Stimulated activated CD8-positive, alpha-beta memory T cell treated with anti-CD3 and anti-CD28 coated beads, Interleukin-15, amount 100 ng/mL, for 48 hours (primary cell): ENCODE measurements at places on chromosomes 12 and 14.

DNA sequence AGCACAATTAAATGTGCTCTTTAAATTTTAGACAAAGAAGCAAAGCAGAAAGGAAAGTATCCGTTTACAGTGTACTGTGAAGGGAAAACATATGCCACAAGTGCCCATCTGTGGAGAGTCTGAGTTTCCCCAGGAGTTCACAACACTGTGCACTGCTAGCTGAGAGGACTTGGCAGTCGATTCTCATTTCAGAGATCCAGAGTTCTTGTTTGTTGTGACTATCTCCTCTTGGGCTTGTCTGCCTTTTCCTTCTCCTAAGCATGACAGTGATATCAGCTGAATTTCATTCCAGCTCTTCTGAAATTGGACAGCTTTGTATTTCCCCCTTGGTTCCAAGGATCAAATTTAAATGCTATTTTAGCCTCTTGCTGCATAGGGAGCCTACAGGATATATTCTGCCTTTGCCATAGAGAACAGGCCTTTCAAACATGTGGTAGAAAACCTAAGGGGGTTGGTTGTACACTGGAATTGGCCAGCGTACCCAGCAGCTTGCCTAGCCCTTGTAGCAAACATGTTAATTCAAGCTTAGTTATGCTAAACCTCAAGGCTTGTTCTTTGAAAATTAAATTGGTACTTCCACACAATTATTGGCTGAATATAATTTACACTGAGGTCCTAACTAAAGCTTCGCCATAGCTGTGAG is 259.2 kb upstream of the NOVA1 start:
- no peak for DNase-seq

DNA sequence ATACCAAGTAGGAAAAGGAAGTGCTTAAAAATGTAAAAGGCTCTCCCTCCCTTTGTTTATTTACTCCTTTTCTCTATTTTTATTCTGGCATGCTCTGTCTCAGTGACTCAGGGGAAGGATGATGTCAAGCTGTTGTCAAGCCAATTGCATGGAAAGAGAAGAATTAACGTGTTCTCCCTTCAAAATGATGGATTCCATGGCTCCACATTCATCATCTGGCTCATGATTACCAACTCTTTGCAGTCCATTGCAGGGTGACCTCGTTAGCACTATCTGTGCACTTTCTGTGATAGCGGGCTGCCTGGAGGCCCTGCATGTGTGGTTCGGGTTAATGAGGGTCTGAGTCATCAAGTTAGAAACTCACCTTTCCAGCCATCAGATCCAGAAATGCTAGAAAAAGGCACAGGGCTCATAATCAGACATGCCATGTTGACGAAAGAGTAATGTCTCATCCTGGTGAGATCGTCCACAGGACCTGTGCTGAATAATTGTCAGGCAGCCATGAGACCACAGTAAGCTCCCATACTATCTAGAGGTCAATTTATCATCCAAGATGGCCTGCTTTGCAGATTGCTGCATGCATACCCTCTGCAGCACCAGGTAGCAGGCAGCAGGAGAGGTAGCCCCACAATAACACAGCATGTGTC is 79.2 kb upstream of the BTG1 start:
- DNase-seq = no peak

DNA sequence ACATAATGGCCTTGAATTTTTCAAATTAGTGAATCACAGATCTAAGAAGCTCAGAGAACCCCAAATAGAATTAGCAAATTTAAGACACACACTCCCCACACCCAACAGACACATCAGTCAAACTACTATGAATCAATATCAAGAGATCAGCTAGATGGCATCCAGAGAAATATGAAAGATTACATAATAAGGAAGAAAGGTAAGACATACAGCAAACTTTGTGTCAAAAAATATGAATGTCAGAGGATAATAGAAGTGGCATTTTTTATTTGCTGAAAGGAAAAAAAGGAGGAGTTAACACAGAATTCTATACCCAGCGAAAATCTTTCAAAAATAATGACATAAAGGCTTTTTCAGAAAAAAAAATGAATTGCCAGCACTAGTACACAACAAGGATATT is 110.5 kb upstream of the COCH start:
- no peak for DNase-seq

DNA sequence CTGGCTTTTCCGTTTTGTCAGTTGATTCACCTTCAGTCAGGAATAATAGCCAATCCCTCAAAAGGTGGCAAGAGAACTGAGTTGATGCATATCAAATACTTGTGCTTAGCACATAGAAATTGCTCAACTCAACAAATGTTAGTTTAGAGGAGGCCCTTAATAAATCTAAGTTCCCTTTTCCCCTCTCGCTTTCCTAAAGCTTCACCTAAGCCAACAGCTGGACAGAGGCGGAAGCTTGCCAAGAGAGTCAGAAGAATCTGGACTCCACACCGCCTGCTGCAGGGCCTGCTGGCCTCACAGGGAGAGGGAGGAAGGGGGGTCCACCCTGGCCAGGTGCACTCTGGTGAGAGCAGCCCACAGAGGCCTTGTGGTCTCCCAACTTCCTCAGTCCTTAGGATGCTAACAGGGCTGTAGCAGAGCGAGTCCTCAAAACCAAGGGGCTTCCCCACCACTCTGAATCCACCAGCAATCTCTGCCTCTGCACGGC is 213.1 kb downstream of the CHST11 start:
- DNase-seq = no peak
